Activated T-helper 2 cell treated with anti-CD3 and anti-CD28 coated beads, Interferon-gamma antibody, Interleukin-2, Interleukin-4, amounts not matched to agents 10 μg/mL and 5 μg/mL and 100 μg/mL, durations not matched to agents 14 hours and 24 hours and 36 hours (primary cell): ENCODE measurements at places on chromosomes 5 and 9. TPM values are rescaled to one million over a fixed set of nuclear protein-coding genes. Genes with fewer than 3 reads are reported as not detected.

PRSS3 gene
- not detected in 2 replicates for total RNA-seq

PLEKHG4B gene
- total RNA-seq: not detected in 2 replicates

IFNA21 gene
- total RNA-seq: not detected in 2 replicates

IFNB1 gene
- total RNA-seq: not detected in 2 replicates

EXOSC3 gene
- total RNA-seq: 85.8 and 86.3 TPM in 2 replicates

STK32A gene
- total RNA-seq: not detected in 2 replicates

DNA sequence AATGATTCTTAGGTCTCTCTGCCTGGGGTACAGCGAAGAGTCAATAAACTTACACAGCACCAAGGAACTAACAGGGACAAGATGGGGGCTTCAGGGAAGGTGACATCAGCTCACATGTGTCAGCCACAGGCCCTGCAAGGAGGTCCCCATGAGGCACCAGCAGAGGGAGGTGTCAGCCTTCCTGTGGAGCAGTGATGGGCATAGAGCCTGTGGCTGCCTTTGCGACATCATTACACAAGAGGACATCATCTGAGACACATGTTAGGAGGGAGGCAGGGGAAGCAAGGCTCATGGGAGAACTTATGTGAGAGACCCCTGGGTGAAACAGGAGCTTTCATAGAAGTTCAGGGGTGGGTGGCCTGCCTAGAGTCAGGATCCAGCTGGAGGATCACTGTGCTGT is 389.6 kb downstream of the SEMA5A start:
- no peak for DNase-seq

DNA sequence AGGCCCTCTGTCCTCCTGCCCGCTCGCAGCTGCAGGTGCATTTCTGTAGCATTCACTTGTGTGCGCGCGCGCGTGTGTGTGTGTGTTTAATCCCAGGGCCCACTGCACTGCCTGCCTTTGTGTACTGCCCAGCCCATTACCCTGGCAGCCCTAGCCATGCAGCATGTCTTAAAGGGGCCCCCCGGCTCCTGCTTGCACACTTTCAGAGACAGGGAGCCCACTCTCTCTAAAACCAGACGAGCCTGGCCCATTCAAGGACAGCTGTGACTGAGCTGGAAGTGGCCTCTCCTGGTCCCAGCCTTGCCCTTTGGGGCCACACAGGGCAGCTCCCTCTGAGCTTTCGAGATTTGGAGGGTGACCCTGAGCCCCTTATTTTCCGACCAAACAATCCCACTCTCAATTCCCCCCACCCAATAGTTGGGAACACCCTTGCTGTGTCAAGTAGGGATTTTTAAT is 98.9 kb downstream of the DAB2IP start:
- no peak for DNase-seq

GRCh38 chr5:16639206-16639605 is 22.4 kb upstream of the RETREG1 start:
- no peak for DNase-seq

DNA sequence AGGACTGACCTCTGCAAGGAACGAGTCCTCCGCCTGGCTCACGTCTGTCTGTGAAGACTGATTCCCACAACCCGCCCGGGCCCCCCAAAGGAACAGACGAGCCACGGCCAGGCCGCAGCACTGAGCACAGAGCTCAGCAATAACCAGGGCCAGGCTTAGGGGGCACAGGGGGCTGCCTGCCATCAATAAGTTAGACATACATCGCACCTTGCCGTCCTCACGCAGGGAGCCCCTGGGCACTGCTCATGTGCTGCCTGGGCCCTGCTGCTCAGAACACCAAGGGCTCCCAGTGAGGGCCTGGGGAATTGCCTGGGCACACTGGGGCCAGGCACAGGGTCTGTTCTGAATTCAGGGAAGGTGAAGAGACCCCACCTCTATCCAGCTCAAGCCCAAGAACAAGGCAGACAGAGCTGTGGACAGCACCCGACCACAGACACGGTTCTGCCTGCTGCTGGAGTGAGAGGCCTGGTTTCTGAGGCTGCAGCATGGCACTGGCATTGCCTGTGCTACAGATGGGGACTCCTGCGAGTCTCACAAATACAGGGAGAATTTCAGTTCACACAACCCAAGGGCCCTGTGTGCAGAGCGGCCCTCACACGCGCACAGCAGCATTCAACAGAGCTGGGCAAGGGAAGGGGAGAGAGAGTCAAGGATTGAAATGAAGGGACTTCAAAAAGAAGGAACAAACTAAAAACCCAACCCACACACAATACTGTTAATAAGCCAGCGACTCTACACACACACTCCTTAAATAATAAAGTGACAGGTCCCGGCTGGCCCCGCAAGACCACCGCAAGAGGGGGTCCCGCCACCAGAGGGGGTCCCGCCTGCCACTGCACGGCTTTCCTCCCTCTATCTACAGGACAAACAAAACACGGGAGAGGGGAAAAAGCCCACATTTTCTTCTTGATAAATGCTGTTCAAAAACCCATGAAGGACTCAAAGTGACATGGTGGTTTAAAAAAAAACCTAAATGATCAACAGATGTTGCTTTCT is 32.0 kb downstream of the PRRT1B start:
- no peak for DNase-seq

GRCh38 chr5:72656331-72656730 is 149.1 kb upstream of the ZNF366 start:
- no peak for DNase-seq

DNA sequence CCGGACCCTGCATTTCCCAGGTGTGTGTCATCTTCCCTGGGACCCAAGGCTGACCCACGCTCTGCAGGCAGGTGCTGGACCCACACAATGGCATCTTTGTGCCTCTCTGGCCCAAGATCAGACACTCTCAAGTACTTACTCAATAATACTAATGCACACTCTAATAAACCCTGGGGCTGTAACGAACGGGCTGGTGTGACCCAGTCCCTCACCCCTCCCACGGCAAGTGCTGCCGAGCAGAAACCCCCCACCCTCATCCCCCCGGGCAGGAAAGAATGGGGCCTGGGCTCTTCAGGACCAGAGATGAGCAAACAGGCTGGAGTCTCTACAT is 1.1 kb upstream of the OBP2B start:
- DNase-seq: no peak

DNA sequence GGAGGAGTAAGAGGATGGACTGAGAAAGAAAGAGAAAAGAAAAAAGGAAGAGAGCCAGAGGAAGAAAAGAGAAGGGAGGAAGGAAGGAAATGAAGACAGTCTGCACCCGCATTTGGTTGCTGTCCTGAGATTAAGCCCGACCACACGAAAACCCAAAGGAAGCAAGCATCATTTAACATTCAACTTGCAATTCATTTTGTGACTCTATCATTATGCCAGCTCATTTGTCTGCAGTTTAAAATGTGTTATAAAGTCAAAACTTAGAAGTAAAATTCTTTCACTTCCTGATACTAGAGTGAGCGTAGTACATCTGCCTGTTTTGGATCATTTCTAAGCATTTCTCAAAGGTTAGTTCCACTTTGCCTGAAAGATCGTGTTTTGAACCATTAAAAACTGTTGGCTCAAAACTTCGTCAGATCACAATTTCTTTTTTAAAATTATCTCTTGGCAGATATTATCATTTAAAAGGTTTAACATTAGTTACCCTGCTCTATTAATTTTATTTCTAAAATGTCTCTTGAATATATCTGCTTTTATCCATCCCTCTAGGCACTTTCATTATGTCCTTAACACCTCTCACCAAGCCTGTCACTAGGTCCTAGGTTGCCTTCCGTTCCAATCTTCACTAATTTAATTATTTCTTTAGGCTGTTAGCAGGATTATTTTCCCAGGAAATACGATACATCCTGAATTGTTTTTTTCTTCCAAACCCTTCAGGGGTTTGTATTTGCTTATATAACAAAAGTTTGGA is 240.9 kb downstream of the TLE4 start:
- DNase-seq: no peak

GRCh38 chr9:10130061-10130675 is 482.6 kb downstream of the PTPRD start:
- no peak for DNase-seq

GRCh38 chr9:118038713-118039112 is 334.5 kb downstream of the TLR4 start:
- no peak for DNase-seq

GRCh38 chr5:150468206-150468605 is 18.7 kb upstream of the RPS14 start:
- DNase-seq: no peak

DNA sequence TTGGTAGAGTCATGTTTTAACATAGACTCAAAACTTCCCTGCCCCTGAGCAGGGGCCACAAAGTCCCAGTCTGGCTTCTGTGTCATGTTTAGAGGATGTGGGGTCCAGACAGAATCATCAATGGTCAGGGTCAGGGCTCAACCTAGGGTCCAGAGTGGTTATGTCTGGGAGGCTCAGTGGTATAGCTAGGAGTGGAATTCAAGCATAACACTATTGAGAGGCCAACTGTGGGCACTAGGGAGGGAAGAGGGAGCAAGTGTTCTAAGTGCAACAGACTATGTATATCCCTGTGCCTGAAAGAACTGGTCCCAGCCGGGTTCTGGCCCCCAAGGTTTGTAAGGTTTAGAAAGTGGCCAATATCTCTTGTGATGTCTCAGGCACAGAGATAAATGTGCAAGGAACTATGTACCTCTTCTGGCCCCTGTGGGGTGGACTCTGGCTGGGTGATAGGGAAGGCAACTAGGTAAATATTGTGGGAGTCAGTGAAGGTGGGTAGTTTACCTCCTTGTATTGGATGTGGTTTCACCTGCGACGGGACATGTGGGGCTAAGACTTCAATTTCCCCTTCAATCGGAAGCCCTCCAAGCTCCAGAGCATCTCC is 14.0 kb downstream of the MYORG start:
- DNase-seq: no peak

- DNase-seq: no peak
These were observed 152.3 kb downstream of the GAS1 start for GRCh38 chr9:86795047-86795442.
